ENCODE measurements at places on chromosomes 7 and 10.

DNA sequence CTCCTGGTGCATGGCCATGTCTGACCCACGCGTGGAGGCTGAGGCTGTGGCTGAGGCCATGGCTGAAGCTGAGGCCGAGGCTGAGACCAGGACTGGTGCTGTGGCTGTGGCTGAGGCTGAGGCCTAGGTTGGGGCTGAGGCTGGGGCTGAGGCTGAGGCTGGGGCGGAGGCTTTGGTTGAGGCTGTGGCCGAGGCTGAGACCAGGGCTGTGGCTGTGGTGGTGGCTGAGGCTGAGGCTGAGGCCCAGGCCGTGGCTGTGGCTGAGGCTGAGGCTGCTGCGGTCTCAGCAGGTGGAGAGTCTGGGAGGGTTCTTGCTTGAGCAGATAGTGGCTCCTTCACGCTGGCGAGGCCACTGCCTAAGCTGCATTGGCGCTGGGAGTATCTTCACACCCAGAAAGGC lies 76.4 kb downstream of the WDR37 start:
- no peak for DNase-seq

DNA sequence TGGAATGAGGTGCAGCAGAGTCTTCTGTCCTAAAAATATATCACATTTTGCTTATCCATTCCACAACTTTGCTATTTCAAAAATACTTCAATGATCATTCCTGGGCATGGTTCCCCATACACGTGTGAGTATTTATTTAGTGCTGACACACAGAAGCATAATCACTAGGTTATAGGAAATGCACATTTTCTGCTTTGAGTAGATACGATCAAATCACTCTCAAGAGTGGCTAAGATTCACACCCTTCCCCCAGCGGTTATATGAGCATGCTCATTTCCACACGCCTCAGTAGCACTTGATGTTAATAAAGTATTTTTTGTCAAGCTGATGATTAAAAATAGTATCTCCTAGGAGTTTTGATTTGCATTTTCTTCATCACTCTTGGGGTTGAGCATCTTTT lies 93.5 kb upstream of the LRRC4 start:
- no peak for DNase-seq

- no peak for DNase-seq
These were observed 121.5 kb upstream of the SH2B2 start for GRCh38 chr7:102165136-102165535.

DNA sequence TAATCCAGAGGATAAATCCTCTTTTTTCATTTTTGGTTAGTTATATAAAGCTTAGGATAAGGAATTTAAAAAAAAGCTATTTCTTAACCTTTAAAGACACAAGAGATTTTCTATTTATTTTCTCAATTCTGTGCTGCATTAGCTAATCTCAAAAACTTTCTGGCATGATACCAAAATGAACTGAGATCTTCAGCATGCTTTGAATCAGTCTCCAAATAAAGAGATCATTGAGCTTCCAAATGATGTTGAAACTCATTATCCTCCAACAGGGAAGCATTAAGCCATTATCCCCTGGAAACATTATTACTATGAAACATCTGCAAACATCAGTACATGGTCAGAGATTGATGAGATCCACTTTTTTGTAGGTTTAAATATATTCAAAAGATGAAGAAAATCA lies 350.3 kb upstream of the TEX47 start:
- no peak for DNase-seq

DNA sequence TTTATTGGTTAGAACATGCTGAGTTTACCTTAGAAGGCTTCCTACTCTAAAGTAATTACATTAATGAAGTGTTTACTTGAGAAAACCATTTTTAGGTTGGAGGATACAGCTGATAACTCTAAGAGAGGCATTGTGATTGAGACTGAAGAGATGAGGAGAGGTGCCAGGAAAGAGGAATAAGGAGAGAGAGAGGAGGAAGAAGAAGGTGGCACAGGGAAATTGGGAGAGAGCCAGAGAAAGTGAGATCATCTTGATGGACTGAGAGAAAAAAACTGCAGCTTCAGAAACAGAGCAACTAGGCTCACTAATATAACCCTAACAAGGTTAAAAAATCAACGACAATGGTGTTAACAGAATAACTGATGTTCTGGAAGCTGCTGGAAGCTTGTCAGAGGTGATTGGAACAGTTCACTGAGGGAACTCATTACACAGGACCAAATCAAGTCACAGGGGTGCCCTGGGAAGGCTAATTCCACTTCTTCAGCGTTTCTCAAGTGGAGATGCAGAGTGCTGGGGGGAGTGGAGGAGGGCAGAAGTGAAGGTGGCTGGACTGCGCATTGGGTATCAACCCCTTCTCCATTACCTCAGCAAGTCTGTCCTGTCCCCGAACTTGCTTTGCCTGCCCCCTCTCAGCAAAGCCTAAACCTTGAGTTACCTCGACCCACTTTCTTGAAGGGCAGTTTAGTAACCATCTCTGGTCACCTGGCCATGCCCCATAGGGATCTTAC lies 6.9 kb upstream of the SORBS1 start:
- DNase-seq = no peak

GRCh38 chr10:69874449-69874848 lies 72.7 kb downstream of the COL13A1 start:
- no peak for DNase-seq
